ENCODE measurements at places on chromosomes 7 and 10. TPM values are rescaled to one million over a fixed set of nuclear protein-coding genes. Genes with fewer than 3 reads are reported as not detected.

DNA sequence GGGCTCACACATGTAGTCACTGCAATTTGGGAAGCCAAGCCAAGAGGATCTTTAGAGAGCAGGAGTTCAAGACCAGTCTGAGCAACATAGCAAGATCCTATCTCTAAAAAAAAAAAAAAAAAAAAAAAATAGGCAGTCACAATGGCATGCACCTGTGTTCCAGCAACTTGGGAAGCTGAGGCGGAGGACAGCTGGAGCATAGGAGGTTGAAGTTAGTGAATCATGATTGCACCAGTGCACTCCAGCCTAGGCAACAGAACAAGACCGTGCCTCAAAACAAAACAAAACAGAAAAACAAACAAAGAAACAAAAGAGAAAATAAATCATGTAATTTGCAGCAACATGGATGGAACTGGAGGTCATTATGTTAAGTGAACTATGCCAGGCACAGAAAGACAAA, 33.6 kb upstream of the BICC1 start:
- DNase-seq = no peak

GRCh38 chr7:115638853-115639252, 391.7 kb downstream of the TFEC start:
- DNase-seq = no peak

LIPJ gene
- 0.11 TPM for total RNA-seq

GRCh38 chr10:117094856-117095255, 43.2 kb downstream of the VAX1 start:
- DNase-seq = no peak
